ENCODE measurements at places on chromosomes 4 and X.

DNA sequence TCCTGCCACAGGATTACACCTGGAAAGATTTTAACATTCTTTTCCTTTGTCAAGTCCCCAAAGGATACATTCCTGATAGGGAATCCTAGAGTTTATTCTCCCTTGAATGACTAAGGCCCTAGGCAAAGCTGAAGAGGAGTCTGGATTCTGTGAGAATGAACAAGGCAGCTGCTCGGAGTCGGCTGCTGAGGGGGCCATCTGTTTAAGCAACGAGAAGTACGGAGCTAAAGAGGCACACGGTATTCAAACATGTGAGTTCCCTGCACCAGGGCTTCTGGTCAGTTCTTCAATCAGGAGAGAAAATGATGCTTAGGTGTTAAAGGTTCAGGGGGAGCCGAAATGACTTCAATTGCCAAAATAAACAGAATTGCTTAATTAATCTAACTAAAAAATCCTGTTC is 97.6 kb downstream of the MGST2 start:
- no peak for DNase-seq

- no peak for DNase-seq
Measured at GRCh38 chrX:68292471-68292870, 140.8 kb downstream of the OPHN1 start.

DNA sequence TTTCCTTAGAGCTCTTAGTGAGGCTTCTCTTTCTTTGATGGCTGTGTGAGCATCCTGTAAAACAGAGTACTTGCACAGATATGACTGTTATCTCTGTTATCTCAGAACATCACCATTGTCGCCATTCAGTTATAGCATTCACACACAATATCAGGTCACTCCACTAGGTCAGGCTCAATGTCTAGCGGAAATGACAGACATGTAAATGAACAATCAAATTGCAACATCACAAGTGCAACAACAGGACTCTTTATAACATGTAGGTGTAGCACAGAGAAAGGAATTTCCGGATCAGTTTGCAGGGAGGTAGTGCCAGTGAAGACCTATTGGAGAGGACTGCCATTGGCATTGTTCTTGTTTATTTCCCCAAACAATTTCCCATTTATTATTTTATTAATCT is 43.2 kb upstream of the IGSF1 start:
- DNase-seq, result no peak

DNA sequence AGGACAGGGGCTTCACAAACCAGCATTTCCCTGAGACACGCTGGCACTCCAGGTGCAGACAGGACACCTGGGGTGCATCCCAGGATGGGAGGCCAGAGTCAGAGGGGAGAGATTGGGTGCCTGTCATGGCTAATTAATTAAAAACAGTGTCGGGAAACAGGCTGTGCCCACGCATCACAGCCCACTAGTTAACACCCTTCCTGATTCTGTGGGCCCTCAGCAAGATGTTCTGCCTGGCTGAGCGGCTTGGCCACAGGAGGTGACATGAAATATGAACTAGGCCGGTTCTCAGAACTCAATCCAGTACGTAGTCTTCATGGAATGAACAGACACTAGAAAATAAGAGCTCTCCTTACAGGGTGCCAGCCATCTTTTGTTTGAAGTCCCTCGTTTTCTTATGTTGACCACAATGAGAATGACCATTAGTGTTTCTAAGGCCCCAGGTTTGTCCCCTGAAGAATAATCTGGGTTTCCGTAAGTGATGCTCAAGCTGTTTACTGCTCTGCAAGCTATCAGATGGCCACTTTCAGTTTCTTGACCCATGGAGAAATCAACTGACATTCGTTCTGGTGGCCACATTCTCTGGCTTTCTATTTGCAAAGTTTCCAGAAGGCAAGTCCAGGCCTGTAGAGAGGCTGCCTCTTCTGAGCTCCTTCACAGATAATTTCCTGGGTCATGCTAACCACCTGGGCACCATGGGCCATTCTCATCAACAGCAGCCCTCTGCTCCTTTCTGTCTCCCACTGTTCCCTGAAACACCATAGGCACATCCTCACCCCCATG is 72.3 kb downstream of the SLC34A2 start:
- DNase-seq, result no peak

- DNase-seq, result no peak
Measured at GRCh38 chrX:25872786-25873185, 265.4 kb upstream of the MAGEB18 start.

GRCh38 chr4:141142423-141142822 is 9.2 kb upstream of the RNF150 start:
- no peak for DNase-seq

All from CD8-positive, alpha-beta T cell (primary cell).